D721Med (cell line): ENCODE measurements at places on chromosomes 4 and X.

DNA sequence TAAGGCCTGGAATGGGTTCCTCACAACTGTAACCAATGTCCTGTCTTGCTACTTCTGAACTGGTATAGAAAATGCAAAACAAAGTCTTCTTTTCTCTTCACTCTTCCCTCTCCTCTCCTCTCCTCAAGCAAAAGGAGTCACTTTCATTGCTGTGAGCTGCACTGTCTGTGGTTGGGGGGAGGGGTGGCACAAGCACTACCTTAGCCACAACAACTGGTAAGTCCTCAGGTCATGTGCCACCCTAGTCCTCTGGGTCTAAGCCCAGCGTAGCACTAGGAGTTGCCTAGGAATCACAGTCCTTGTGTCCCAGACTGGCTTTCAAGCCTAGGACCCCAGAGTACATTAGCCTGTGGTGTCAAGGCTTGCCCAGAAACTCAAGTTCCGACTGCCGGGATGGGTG lies 859.3 kb upstream of the AMOT start:
- DNase-seq = no peak

- no peak for DNase-seq
Observed at GRCh38 chrX:123713434-123713833, 19.4 kb downstream of the THOC2 start.

DNA sequence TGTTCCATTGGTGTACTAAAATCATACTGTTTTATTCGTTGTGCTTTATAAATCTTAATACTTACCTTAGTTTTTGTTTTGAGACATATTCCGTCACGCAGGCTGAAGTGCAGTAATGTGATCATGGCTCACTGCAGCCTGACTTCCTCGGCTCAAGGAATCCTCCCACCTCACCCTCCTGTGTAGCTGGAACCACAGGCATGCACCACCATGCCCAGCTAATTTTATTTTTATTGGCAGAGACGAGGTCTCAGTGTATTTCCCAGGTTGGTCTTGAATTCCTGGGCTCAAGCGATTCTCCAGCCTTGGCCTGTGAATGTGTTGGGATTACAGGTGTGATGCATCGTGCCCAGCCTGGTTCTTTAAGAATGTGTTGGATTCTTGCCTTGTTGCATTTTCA lies 24.4 kb upstream of the DCK start:
- DNase-seq = no peak

GRCh38 chr4:139410312-139410711 lies 43.6 kb upstream of the RAB33B start:
- DNase-seq = no peak

DNA sequence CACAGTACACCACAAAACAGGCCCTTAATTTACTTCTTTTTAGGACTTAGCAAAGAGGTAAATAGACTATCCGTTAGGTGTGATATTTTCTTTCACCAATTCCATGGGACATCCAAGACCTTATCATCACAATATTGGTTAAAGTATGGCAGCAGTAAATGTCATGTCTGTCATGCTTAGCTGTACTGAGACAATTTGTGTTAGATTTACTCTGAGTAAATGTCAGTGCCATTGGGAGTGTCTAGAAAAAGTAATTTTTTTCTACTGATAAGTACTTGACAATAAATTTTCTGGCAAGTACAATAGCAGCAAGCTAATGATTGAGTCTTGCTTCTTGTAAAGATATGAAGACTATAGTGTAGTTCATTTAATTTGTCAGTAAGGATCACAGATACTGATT lies 756.1 kb downstream of the FAM133A start:
- no peak for DNase-seq

DNA sequence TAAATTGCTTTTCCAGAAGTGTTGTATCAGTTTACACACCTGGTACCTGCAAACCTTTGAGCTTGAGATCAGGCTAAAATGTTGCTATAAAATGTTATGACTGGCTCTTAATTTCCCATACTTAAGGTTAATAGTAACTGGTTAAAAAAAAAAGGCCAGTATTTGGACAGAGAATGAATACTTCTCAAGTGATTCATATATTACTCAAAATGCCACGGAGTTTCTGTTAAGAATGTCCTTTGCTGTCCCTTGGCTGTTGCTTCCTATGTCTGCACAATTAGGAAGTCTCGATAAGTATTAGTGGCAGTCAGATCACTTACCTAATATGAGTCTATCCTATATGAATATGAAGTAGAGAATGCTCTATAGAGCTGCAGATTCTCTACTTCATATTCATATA lies 232.2 kb upstream of the IGFBP7 start:
- no peak for DNase-seq

GRCh38 chrX:72121383-72121782 lies 10.3 kb downstream of the RTL5 start:
- no peak for DNase-seq

DNA sequence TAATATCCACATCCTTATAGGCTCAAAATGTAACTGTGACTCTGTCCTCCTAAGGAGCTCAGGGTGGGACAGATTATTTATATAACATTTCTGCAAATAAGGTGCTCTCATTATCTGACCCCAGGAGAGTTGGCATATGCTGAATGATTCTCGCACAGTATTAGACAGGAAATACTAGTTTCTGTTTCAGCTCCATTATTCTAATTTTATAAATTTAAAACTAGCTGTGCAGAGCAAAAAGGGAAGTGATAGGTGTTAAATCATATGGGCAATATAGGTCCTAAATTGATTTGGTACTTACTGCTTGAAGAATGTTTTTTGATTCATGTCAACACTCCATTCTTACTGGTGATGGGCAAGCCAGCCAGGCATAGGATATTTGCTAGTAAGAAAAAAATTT lies 141.5 kb downstream of the GLRA2 start:
- no peak for DNase-seq

DNA sequence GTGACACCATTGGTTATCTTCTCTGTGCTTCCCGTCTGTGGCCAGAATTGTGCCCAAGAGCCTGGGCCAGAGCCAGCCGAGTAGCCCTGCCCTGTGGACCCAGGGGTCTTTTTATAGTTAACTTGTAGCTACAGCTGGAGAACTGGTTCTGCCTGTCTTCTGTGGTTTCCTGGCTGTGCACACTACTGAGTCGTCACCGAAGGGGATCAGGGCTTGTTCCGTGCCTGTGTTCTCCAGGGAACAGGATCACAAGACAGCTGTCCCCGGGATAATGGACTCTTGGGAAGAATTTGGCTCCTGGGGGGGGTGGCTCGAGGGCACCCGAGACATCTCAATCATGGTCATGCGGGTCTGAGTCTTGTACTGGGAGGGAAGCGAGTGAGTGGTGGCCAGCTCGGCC lies 22.1 kb upstream of the OPN1LW start:
- DNase-seq = no peak

DNA sequence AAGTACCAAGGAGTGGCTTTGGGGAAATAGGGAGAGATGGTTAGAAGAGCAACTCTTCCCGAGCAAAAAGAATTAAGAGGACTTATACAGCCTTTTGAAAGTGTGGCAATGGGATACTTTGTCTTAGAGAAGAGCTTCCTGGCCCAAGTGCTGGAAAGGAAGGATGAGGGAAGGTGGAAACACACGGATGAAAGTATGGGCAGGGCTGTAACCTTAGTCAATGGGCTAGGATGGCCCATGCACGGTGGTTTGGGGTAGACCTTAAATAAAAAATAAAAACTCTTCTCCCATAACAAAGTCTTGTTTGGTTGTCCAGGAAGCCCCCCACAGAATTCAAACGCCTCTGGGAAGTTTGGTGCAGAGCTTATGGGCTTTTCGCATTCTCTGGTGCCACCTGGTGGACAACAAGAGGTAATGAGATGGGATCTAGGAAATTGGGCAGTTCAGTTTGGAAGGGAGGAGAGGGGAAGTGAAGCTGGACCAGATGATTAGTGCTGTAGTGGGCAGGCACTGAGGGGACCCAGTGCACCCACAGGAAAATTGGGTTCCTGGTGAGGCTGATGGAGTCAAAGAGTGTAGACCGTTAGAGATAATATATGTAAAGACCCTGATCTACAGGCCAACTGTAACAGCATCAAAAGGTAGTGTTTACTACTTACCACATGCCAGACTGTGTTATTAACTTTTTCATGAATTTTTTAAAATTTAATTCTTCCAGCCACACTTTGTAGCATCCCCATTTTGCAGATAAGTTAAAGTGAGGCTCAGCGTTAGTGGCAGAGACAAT lies 13.8 kb upstream of the ENOX2 start:
- DNase-seq = no peak

DNA sequence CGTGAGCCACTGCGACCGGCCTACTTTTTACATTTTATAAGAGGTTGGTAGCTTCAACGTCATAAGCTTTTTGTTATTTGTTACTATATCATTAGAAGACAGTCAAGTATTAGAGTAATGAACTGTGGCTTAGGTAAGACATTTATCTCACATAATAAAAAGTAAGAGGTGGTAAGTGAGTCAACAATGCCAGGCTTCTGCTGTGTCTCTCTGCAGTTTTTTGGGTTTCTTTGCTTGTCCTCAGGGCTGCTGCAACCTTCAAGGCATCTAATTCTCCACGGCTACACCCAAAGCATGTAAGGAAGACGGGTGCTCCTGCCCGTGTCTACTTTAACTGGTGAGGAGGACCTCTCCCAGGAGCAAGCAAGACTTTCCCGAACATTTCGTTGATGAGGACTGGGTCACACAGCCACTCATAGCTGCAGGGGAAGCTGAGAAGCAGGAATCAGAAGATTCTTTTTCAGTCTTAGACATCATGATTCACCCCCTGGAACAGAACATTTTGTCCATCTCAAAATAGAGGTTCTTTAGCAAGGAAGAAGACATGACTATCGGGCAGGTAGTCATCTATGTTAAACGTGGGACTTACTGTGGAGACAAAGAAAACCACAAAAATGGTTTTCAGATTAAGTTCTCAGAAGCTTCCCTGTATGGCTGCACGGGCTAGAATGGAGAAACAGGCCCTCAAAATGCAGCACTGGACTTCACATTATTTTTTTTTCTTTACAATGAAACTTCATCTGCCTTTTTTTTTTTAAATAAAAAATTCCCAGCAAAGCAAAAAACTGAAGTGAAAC lies 13.0 kb upstream of the RHOH start:
- no peak for DNase-seq

DNA sequence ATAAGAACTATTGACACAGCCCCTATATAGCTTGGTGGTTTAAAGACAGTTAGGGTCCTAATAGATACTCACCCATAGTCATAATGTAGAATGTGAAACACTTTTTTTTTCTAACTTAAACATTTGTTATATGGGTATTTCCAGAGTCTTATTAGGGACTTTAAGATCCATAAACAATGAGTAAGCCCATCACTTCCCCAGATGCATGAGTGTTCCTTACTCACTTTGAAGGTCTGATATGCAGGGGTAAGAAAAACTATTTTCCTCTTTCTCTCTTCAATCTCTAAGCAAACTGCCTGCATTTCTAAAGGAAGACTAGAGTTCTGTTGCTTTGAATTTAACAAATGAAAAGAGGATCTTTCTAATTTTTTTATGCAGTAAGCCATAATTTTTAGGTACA lies 443.6 kb upstream of the PITX2 start:
- no peak for DNase-seq

GRCh38 chr4:26899991-26900390 lies 39.4 kb downstream of the STIM2 start:
- no peak for DNase-seq

- no peak for DNase-seq
Observed at GRCh38 chr4:158444621-158445020, 77.1 kb upstream of the RXFP1 start.

DNA sequence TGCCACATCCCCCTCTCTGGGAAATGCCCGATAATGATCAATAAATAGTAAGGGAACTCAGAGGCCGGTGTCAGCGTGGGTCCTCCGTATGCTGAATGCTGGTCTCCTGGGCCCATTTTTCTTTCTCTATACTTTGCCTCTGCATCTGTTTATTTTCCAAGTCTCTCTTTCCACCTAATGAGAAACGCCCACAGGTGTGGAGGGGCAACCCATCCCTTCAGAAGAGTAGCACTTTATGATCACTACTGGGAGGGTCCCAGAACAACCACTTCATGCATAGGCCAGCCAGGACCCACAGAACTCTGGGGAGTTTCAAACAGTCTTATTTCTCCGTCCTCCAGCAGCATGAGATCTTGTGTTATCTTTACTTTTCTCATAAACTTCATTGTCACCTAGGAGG lies 100.1 kb downstream of the CEP44 start:
- DNase-seq = no peak

GRCh38 chrX:137426695-137427425 lies 139.1 kb upstream of the ZIC3 start:
- DNase-seq = no peak
